Epithelial cell of proximal tubule (primary cell): ENCODE measurements at places on chromosomes 13 and 19. TPM values are rescaled to one million over a fixed set of nuclear protein-coding genes. Genes with fewer than 3 reads are reported as not detected.

Gene UBXN6
- total RNA-seq: 40.9 and 62.4 TPM in 2 replicates

Gene KLK12
- total RNA-seq: not detected in 2 replicates

Gene NTF4
- 0.22 and 1.3 TPM in 2 replicates for total RNA-seq

Gene GFY
- total RNA-seq: not detected in 2 replicates

Gene ZNF69
- 11.0 and 15.0 TPM in 2 replicates for total RNA-seq

Gene ATCAY
- not detected in 2 replicates for total RNA-seq

Gene CD209
- total RNA-seq: 0.12 TPM in 1 of 2 replicates, not detected in the other

Gene KIR2DL4
- total RNA-seq: not detected in 2 replicates

Gene ICAM1
- 17.1 and 36.3 TPM in 2 replicates for total RNA-seq

Gene ZNF225
- total RNA-seq: 0.63 and 2.6 TPM in 2 replicates

Gene CBY2
- not detected in 2 replicates for total RNA-seq

Gene STRN4
- total RNA-seq: 62.1 and 95.0 TPM in 2 replicates

Gene GPR12
- total RNA-seq: not detected in 2 replicates

Gene FREM2
- total RNA-seq: 1.0 and 3.7 TPM in 2 replicates

DNA sequence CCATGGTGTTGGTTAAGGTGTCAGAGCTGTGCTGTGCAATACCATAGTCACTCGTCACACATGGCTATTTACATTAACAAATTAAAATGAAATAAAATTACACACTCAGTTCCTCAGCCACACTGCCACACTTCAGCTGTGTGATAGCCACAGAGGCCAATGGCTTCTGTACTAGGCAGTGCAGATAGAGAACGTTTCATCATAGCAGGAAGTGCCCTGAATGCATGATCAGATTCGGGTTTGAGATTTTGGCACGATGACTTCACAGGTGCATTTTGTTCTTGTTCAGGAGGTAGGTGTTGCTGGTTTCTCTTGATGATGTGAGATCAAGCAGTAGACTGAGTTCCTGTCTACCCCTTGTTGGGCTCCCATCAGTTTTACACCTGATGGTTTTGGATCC, 6.5 kb downstream of the ARMC6 start:
- DNase-seq: no peak

DNA sequence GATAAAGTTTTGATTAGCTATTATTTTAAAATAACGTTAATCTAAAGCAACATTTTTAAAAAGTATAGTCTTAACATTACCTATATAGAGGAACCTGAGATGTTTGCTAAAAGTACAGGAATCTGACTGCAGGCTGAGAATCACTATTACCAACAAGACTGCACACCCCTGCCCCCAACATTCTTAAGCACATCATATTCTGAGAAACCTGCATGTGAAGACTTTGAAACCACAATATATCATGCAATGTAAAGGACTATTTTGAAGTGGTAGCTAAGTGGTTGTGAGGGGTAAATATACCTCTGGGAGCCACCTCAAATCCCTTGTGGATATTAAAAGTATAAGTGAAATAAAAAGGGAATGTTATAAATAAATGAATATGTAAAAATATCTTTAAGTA, 119.0 kb upstream of the KLF12 start:
- DNase-seq: no peak

DNA sequence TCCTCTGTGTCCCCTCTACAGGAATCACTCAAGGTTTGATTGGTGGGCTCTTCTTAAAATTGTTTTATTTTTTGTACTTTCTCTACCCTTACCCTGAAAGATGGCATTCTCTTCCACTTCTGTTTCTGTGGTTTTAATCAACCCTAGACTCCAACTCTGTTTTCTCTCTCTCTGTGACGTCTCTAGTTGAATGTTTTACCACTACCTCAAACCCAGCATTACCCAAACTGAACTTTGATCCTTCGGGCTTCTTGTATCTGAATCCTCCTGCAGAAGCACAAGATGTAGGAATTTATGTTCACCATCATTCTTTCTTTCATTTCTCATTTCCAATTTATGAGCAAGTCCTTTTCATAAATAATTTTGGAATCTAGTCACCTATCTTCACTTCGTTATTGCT, 39.9 kb downstream of the PCCA start:
- no peak for DNase-seq

- DNase-seq: no peak
Observed at GRCh38 chr19:13475044-13475443, 31.2 kb downstream of the CACNA1A start.

GRCh38 chr13:103250071-103250470, 183.9 kb upstream of the SLC10A2 start:
- DNase-seq: no peak

- no peak for DNase-seq
Observed at GRCh38 chr13:48643159-48643558, 10.6 kb upstream of the CYSLTR2 start.

DNA sequence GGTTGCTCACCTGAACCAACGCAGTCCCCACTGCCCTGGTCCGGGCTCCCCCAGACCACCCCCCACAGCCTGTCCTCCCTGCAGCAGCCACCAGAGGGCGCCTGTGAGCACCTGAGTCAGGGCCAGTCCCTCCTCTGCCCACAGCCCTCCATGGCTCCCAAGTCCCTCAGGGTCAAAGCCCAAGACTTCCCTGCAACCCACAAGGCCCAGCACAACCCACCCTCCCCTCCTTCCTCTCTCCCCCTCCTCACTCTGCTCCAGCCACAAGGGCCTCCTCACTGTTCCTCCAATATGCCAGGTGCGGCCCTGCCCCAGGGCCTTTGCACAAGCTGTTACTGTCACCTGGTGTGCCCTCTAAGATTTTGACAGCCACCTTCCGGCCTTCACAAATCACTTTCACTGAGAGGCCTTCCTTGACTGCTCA, 10.9 kb downstream of the GNA15 start:
- DNase-seq: no peak

DNA sequence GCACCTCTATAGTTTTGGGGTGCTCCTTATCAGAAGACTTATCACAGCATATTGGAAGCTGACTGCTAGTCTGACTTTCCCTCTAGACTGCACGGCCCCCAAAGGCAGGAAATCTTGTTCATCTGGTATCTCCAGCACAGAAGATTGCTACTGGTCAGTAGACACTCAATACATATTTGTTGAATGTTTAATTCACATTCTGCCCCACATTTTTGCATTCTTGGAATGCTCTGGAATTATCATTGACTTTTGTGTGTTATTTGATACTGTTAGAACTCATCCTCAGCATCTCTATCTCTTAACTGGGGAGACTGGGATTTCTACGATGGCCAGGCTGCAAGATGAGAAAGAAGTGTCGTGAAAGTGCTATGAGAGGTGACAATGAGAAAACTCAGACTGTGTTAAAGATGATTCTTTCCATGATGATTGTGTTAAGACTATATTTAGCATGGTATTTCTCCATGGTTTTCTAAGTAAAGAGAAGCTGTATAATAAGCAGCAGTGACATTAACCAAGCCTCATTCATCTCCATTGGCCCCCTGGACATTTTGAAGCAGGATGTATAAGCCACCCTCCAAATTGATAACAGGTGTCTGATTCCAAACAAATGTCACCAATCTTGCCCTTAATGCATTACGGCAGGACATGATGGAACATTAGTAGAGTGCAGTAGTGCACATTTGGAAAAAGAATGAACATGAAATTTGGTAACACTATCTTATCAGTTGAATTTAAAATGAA, 440.9 kb downstream of the RFC3 start:
- no peak for DNase-seq

DNA sequence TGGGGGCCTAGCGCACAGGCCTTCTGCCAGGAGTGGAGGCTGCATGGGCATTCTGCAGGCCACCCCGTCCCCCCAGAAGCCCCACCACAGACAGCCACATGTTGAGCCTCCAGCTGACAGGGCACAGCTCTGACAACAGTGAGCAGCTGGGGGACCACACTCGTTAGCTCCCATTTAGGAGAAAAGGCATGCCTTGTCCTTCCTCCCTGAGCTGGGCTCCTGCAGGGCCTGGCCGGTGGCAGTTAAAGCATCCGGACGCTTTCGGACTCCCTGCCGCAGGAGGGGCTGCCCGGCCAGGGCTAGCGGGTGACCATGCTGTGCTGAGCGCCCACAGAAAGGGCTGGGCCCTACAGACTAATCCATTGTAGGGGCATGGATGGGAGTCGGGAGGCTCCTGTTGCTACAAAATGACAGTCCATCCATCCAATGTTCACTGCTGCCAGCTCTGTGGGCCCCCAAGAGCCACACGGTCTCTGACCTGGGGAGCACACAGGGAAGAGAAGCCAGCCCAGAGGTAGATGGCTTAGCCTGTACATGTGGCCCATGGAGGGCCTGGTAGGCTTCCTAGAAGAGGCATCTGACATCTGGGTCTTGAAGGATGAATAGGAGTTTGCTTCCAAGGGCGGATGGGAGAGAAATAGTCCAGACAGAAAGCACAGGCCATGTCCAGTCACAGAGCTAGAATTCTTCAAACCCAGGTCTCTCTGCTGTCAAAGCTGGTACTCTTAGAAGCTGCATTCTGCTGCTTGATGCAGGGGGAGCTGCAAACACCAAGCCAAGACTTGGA, 116.5 kb upstream of the VSTM2B start:
- no peak for DNase-seq

GRCh38 chr13:112870051-112870331, 99.0 kb upstream of the MCF2L start:
- DNase-seq: no peak

DNA sequence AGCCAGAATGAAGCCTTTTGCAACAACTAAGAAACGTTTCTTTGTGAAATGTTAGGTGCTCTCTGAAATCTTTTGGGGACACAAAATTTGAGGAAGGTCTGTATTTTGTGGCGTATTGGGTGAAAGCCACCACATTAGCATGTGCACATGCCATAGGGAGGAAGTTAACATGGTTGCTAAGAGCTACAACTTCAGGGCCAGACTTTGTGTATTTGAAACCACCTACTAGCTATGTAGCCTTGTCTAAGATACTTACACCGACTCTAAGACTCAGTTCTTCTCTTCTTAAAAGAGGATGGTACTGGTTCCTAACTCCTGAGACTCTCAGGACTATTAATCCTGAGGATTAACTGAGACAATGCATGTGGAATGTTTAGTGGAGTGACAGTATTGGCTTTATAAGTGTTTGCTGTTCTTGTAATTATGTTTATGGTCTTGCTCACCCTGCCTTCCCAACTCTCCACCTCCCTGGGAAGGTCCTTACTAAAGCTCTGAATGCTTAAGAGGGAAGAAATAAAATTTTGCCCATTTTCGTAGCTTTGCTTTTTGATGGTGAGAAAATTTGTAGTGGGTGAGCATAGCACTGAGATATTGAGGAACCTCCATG, 15.5 kb downstream of the SERP2 start:
- no peak for DNase-seq

DNA sequence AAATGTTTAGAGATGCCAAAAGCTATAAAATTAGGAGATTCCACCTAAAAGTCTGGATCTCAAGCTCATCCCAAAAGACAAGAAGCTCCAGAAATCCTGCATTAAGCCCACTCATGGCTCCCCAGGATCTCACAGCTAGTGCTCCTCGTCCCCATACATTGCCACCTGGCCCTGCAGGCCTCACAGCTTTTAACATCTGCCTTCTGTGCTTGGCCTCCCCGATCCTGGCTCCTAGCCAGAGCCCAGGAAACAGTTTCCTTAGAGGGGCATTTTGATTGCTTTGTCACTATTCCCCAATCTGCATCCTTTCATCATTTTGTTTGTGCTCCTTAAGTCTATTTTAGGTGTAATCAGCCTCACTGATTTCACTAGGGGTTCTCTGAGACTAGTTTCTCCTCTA, 14.5 kb upstream of the DCT start:
- no peak for DNase-seq

DNA sequence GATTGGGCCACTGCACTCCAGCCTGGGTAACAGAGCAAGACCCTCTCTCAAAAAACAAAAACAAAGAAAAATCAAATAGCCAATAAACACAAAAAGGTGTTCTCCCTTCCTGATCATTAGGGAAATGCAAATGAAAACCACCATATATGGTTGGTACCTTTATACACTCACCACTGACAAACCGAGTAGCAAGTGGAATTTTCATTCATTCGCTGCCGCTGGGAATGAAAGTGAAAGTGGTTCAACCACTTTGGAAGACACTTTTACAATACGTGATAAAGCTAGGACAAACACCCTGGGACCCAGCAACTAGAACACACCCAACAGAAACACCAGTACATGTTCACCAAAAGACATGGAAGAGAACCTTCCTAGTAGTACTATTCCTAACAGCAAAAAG, 21.0 kb downstream of the GRIK5 start:
- no peak for DNase-seq
